A549 treated with DMSO at 1 μM for 4 hours (cell line): ENCODE measurements at places on chromosomes 13 and 19. TPM values are rescaled to one million over a fixed set of nuclear protein-coding genes. Genes with fewer than 3 reads are reported as not detected.

The SKA3 gene
- total RNA-seq: 12.4 to 16.3 TPM (median 15.6 TPM) in 5 replicates

The PRX gene
- total RNA-seq: 1.4 to 1.9 TPM (median 1.5 TPM) in 5 replicates

The MCEMP1 gene
- not detected in 5 replicates for total RNA-seq

The AKAP11 gene
- 5.7 to 10.0 TPM (median 8.9 TPM) in 5 replicates for total RNA-seq

The PLPPR3 gene
- 1.9 to 4.8 TPM (median 3.8 TPM) in 5 replicates for total RNA-seq

The NLRP5 gene
- total RNA-seq: not detected in 5 replicates

The NLRP11 gene
- total RNA-seq: 0.02 TPM in 1 of 5 replicates, not detected in the others

The METTL21C gene
- total RNA-seq: not detected in 5 replicates

The TRAPPC5 gene
- total RNA-seq: 43.8 to 95.6 TPM (median 89.8 TPM) in 5 replicates

The ZNF230 gene
- 2.4 to 3.6 TPM (median 3.1 TPM) in 5 replicates for total RNA-seq

The RASIP1 gene
- total RNA-seq: 0.19 to 0.53 TPM (median 0.41 TPM) in 5 replicates

The ALOX5AP gene
- total RNA-seq: 2.4 to 2.8 TPM (median 2.7 TPM) in 5 replicates

The C13orf42 gene
- not detected in 5 replicates for total RNA-seq

The ERFL gene
- 0.20 to 0.45 TPM (median 0.28 TPM) in 5 replicates for total RNA-seq

The ZNF439 gene
- not detected in 5 replicates for total RNA-seq

The OR10H5 gene
- not detected in 5 replicates for total RNA-seq

The KLK12 gene
- not detected in 5 replicates for total RNA-seq

The NBEA gene
- 2.1 to 2.5 TPM (median 2.3 TPM) in 5 replicates for total RNA-seq

The KIR3DL1 gene
- total RNA-seq: not detected in 5 replicates

The TMEM238 gene
- 2.3 to 10.5 TPM (median 6.4 TPM) in 5 replicates for total RNA-seq

The RNASEH2B gene
- total RNA-seq: 26.1 to 33.6 TPM (median 30.9 TPM) in 5 replicates

The EXOC3L2 gene
- 0.80 to 1.3 TPM (median 0.99 TPM) in 5 replicates for total RNA-seq
